ENCODE measurements at places on chromosomes 11 and 22.
A peak's percentile ranks its signal among the peaks of the same experiment; 100 is the strongest.

GRCh38 chr11:131840545-131840944 lies 470.1 kb downstream of the NTM start:
- no peak for DNase-seq

DNA sequence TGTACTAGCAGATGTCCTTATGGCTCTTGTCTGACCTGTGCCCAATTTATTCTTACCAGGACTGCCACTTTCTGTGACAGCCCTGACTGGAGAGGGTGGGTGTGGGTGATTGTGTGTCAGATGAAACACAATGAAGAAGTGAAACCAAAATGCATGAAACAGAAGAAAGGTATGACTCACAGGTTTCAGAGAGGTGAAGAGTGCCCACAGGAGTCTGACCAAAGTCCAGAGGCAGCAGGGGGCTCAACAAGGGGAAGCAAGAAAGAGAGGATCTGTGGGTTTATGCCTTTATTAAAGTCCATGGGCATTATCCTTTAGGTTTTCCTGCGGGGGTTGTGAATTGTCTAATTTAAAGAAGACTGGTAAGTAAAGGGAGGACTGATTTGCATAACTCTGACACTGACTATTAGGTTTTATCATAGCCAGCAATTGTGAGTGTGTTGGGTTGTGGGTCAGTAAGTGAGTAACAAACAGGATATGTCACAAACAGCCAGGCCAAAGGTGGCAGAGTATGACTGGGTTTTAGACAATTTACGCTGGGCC lies 3.9 kb upstream of the OR4C6 start:
- DNase-seq: peak; percentile 1

DNA sequence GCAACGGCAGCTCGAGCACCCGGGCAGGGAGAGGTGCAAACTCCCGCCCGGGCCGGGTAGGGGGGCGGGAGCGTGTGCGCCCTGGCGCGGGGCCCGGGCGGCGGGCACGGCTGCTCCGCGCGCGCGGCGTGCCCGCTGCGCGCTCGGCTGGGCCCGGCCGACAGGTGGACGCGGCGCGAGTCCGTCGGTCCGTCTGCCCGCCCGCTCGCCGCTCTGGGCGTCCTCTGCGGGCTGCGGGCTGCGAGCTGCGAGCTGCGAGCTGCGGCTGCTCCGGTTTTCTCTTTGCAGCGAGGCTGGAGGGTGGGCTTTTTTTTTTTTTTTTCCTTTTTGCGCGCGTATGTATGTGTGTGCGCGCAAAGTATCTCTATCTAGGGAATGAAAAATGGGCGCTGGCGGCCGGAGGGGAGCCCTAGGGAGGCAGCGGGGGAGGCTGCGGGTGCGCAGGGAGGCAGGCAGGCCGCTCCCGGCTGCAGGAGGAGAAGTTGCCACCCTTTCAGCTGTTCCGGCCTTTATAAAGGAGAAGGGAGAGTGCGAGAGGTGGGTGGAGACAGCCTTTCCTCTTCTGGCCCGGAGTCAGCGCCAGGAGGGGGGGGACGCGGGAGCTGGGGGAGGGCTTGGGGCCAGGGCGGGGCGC lies at the start of gene PDGFB:
Gene PDGFB, minus strand, starts transcription at position 487 of the 634 bp plus-strand sequence. CDS start 1,019 bp downstream, outside the sequence.
- DNase-seq: no peak

DNA sequence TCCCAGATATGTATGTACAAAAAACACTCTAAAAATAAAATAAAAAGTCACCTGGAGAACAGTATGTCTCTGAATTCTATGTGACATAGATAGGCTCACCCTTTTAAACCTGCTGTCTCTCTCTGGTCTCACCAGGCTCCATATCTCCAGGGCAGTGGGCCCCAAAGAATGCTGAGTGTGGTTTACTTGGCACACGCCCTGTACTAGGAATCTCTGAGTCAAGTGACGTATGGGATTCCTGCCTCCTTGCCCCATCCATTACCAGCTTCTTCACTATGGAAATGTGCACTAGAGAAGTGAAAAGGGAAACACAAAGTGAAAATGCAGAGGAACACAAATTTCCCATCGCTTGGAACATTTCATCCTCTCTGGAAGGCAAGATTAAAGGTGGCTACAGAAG lies 722.2 kb upstream of the TENM4 start:
- DNase-seq: no peak

GRCh38 chr22:32119568-32120235 lies 39.4 kb downstream of the C22orf42 start:
- DNase-seq: no peak

DNA sequence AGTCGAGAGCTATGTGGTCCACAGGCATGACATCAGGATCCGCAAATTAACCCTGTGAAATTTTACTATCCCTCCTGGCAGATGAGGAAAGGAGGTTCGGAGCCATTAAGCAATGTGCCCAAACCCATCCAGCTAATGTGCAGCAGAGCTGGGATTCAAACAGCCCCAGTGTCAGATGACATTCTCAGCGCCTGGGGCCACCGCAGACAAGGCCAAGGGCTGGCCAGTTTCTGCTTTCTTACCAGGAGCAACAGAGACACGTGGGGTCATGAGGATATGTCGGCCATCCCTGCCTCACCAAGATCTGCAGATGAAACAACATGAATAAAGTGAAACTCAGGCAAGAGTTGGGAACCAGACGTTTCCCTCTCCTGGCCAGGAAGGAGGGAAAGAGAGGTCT lies 110.2 kb downstream of the TENM4 start:
- no peak for DNase-seq

GRCh38 chr11:45219411-45219810 lies 66.7 kb downstream of the SYT13 start:
- no peak for DNase-seq

Data from memory B cell (primary cell).